Central memory CD4-positive, alpha-beta T cell (primary cell): ENCODE measurements at places on chromosomes 1 and 21.
A peak's percentile ranks its signal among the peaks of the same experiment; 100 is the strongest.

DNA sequence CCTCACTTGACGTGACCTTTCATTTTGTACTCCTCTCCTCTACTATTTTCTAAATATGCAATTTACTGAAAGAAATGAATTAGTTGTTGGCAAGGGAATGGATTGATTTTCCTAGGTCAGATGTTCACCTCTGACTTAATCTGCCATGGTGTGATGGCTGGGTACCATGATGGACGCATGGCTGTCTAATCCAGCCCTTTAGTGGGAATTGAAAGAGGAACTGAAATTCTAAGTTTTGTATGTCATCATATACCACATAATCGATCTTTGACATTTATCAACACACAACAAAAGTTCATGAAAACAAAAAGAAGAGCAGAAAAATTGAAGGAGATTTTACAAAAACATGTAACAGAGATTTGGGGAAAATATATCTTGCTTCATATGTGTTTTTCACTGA lies 331.3 kb upstream of the SNX7 start:
- DNase-seq, result no peak

DNA sequence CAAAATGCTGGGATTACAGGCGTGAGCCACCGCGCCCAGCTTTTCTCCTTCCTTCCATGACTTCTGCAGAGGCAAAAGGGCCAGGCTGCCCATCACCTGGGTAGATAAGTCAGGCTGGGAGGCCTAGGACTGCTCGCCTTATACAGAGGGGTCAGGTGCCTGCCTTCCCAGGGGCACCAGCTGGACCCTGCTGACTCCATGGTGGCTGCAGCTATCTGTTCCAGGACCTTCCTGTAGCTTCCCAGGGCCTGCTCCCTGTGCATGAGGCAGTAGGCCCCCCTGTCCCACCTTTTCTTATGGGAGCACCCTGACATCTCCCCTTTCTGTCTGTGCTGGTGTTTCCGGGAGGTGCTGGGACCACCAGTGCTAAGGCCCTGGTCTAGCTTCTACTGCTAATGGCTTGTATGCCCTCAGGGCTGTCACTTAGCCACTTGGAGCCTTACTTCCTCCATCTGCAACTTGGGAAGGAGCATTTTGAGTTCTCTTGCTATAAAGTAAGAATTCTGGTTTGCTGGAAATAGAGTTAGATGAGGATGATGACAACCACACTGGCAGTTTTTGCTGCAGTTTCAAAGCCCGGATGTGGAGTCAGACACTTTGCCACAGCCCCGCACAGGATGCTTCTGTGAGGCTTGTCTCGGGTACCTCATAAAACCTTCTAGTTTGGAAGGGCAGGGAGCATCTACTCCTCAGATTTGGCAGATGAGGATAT lies 14.4 kb downstream of the SOX13 start:
- DNase-seq, result no peak

DNA sequence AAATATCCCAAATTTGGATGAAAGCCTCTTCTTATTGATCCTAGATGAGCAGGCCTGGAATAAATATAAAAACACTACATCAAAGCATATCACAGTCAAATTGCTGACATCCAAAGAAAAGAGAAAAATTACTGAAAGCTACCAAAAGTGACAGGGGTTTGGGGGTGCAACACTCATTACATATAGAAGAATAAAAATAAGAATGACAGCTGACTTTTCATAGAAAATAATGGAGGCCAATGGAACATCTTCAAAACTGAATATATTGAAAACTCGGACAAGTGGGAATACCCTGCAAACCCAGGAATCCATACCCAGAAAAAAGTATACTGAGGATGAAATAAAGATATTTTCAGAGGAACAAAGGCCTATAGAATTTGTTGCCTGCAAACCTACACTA lies 84.0 kb downstream of the FOXJ3 start:
- no peak for DNase-seq

GRCh38 chr1:170660281-170660713 lies 3.6 kb upstream of the PRRX1 start:
- no peak for DNase-seq

DNA sequence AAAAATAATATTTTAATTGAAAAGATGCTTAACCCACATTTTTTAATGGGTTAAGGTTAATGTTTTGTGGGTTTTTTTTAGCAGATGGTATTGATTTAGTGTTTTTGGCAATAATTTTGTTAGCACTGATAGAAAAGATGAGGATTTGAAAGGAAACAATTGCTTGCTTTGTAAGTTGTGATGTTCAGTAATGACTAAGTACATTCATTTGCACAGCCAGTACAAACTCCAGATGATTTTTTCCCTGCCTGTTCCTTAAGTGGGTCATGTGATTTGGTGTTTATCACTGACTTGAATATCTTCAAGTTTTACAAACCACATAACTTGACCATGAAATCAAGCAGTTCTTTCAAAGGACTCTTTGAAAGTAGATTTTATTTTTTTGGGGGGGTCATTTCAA lies 15.0 kb downstream of the DISP1 start:
- no peak for DNase-seq

- no peak for DNase-seq
These were observed 20.7 kb upstream of the LGALS8 start for GRCh38 chr1:236502972-236503639.

GRCh38 chr1:172287208-172287607 lies 133.3 kb upstream of the C1orf105 start:
- DNase-seq, result no peak

GRCh38 chr1:201311356-201312011 lies 28.2 kb downstream of the PKP1 start:
- DNase-seq, result no peak

- peak; percentile 33 for DNase-seq
These were observed 28.3 kb upstream of the A3GALT2 start for GRCh38 chr1:33349081-33349759.

DNA sequence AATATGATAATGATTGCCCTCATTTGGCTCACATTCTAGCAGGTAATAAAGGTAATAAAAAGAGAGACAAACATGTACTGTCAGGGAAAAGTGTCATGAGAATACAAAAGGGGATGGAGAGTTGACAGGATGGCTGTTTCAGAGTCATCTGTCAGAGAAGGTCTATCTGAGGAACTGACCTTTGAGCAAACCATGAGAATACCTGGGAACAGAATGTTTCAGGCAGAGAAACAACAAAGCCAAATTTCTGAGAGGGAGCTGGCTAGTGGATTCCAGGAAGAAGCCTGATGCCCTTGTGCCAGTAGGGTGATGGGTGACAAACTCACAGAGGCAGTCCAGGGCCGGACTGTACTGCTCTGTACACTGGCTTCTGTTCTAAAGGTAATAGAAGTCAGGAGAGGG lies 107.2 kb downstream of the C1orf21 start:
- no peak for DNase-seq

DNA sequence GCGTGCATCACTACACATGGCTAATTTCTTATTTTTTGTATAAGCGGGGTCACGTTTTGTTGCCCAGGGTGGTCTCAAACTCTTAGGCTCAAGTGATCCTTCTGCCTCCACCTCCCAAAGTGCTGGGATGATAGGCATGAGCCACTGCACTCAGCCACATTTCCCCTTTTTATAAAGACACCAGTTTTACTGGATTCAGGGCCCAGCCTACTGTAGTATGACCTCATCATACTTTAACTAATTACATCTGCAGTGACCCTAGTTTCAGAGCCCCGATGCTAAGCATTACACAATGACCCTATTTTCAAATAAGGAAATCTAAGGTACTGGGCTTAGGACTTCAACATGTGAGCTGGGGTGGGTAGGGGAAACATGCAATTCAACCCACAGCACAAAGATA lies 31.8 kb upstream of the ENAH start:
- no peak for DNase-seq

- DNase-seq, result no peak
These were observed 107.1 kb upstream of the OLIG2 start for GRCh38 chr21:32918478-32919120.

- no peak for DNase-seq
These were observed 83.9 kb downstream of the PCNX2 start for GRCh38 chr1:233211595-233211994.

DNA sequence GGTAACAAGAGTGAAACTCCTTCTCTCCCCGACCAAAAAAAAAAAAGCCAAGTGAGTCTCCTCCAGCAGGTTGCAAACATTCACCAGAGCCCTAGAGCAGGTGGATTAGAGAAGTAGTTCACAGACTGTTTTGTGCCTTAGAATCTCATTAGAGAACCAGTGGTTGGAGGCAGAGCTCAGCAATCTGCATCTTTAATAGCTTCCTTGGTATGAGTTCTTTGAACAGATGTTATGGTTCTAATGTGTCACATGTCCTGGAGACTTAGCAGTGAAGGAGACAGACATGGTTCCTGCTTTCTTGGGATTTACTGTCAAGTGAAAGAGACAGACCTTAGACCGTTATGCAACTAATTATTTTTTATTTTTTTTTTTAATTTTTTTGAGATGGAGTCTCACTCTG lies 26.8 kb downstream of the SESN2 start:
- no peak for DNase-seq

- DNase-seq, result no peak
These were observed 2.7 kb downstream of the MIER1 start for GRCh38 chr1:66927528-66927927.

GRCh38 chr1:62093261-62093660 lies 101.4 kb upstream of the L1TD1 start:
- no peak for DNase-seq

DNA sequence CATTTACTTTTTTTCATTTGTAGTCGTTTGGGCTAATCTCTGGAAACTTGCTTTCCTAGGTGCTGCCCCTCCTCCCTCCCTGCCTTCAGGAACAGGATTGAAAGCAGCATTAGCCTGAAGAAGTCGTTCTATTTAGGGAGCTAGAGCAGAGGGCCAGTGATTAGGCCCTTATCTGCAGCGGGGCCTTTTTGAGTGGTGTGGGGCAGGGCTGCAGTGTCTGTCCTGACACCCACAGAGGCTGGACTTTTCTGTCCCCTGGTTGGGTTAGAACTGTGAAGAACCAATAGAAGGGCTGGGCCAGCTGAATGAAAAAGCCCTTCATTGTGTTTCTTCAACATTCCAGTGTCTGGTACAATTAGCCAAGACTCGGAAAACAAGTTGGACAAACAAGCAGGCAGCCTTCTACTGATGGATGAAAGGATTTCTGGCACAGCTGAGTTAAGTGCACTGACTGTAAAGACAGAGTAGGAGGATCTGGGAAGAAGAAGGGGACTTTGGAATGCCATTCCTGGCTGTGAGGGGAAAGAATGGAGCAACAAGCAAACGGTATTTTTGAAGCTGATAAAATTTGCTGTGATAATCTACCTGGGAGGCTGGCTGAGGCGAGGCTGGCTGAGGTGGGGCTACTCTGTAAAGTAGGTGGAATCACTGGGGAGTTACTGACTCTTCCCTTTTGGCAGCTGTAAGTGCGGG lies 9.7 kb downstream of the MACF1 start:
- DNase-seq, result no peak

GRCh38 chr1:232598133-232598532 lies 31.8 kb downstream of the SIPA1L2 start:
- DNase-seq, result no peak
